ENCODE measurements at places on chromosomes 2 and 18. TPM values are rescaled to one million over a fixed set of nuclear protein-coding genes. Genes with fewer than 3 reads are reported as not detected.

- no peak for DNase-seq
- no peak overlapping the region for H3K27ac ChIP-seq
- H3K4me1 ChIP-seq = peaks cover 2% of the 10 kb centered on the region
- no peaks in the 10 kb centered on the region for H3K36me3 ChIP-seq
Measured at GRCh38 chr2:136133586-136133985, 15.6 kb upstream of the CXCR4 start.

GRCh38 chr2:217901835-217902378 lies 100.9 kb downstream of the TNS1 start:
- H3K36me3 ChIP-seq = no peaks in the 10 kb centered on the region
- peak overlapping the region; percentile 97 for H3K27ac ChIP-seq
- peak; percentile 73 for DNase-seq
- H3K4me3 ChIP-seq = peak overlapping the region; percentile 16
- H3K27me3 ChIP-seq = no peaks in the 10 kb centered on the region

GRCh38 chr2:63056107-63057050 lies 5.7 kb downstream of the OTX1 start:
- no peaks in the 10 kb centered on the region for H3K36me3 ChIP-seq
- peaks cover 83% of the 10 kb centered on the region for H3K27me3 ChIP-seq
- no peak overlapping the region for H3K27ac ChIP-seq

- no peaks in the 10 kb centered on the region for H3K36me3 ChIP-seq
- no peak for DNase-seq
- H3K4me3 ChIP-seq = no peak overlapping the region
Measured at GRCh38 chr2:68971591-68972231, 2.7 kb upstream of the GKN1 start.

GRCh38 chr2:16813593-16813992 lies 148.0 kb upstream of the CYRIA start:
- no peak overlapping the region for H3K4me3 ChIP-seq
- DNase-seq = no peak
- H3K36me3 ChIP-seq = no peaks in the 10 kb centered on the region
- no peak overlapping the region for H3K27ac ChIP-seq
- no peaks in the 10 kb centered on the region for H3K4me1 ChIP-seq

DNA sequence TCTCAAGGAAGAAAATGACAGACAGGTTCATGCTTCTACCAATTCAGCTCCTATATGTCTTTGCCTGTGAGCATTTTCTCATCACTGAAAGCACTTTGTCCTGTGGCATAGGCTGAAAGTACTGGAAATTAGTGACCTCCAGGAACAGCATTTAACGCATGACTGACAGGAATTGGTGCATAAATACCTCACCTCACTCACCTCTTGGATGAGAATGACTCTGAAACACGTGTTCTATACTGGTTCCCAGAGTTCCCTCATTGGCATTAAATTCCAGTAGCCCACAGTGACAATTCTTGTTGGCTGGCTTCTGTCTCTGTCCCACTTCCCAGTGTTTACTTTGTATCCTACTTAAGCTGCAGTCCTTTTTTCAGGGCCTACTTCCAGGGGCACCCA lies 83.4 kb upstream of the MAPRE2 start:
- H3K27ac ChIP-seq = no peak overlapping the region
- H3K4me1 ChIP-seq = no peaks in the 10 kb centered on the region

GRCh38 chr2:193806088-193806774 lies 1611.5 kb upstream of the TMEFF2 start:
- H3K27me3 ChIP-seq = no peaks in the 10 kb centered on the region
- no peaks in the 10 kb centered on the region for H3K4me1 ChIP-seq
- peak; percentile 2 for DNase-seq
- H3K36me3 ChIP-seq = no peaks in the 10 kb centered on the region
- H3K27ac ChIP-seq = no peak overlapping the region

CROCC2 gene
- 0.13 TPM for total RNA-seq

SMIM21 gene
- total RNA-seq = not detected

Data from kidney (tissue), 22 donors.